ENCODE measurements at places on chromosomes 1 and 21.

DNA sequence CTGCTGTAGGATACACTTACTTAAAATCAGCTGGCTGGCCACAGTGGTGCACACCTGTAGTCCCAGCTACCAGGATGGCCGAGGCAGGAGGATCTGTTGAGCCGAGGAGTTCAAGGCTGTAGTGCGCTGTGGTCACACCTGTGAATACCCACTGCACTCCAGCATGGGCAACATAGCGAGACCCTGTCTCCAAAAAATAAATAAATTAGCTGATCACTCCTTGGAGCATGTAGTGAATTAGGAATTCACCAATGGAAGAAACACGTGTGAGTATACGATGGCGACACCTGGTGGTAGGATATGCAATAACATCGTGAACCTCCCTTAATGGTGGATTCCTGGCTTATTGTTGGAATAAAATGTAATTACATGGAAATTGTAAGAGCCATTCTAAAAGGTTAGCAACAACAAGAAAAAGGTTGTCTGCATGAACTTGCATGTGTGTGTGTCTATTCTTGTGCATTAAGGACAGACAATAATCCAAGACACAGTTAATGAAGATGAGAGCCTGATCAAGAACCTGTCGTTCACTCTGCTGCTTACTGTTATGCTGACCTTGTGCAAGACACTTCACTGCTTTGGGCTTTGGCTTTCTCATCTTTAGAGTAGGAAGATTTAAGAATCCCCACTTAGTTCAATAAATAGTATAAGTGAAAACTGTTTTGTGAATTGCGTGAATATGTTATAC, 38.6 kb upstream of the COX20 start:
- no peaks in the 10 kb centered on the region for H3K36me3 ChIP-seq
- H3K4me3 ChIP-seq, result no peak overlapping the region
- no peaks in the 10 kb centered on the region for H3K4me1 ChIP-seq
- no peak overlapping the region for H3K27ac ChIP-seq
- H3K27me3 ChIP-seq, result no peaks in the 10 kb centered on the region

- no peak for DNase-seq
- no peaks in the 10 kb centered on the region for H3K27me3 ChIP-seq
- H3K4me1 ChIP-seq, result no peaks in the 10 kb centered on the region
Observed at GRCh38 chr21:36806103-36806502, 107.2 kb downstream of the SIM2 start.

GRCh38 chr1:47915677-47916353, 81.4 kb downstream of the TRABD2B start:
- H3K27ac ChIP-seq, result no peak overlapping the region
- no peaks in the 10 kb centered on the region for H3K4me1 ChIP-seq
- H3K27me3 ChIP-seq, result no peaks in the 10 kb centered on the region
- DNase-seq, result no peak
- H3K36me3 ChIP-seq, result no peaks in the 10 kb centered on the region
- no peak overlapping the region for H3K4me3 ChIP-seq

GRCh38 chr1:155002464-155003226, at the start of gene ZBTB7B:
Gene ZBTB7B, plus strand, starts transcription at chr1:155002802. Its CDS starts 11,859 bp downstream, at chr1:155014661.
- no peaks in the 10 kb centered on the region for H3K36me3 ChIP-seq
- H3K4me1 ChIP-seq, result peaks cover 48% of the 10 kb centered on the region
- peak within 1 kb of the TSS; percentile 95 for H3K4me3 ChIP-seq
- peak within 1 kb of the TSS; percentile 88 for H3K27ac ChIP-seq
- H3K27me3 ChIP-seq, result no peaks in the 10 kb centered on the region

DNA sequence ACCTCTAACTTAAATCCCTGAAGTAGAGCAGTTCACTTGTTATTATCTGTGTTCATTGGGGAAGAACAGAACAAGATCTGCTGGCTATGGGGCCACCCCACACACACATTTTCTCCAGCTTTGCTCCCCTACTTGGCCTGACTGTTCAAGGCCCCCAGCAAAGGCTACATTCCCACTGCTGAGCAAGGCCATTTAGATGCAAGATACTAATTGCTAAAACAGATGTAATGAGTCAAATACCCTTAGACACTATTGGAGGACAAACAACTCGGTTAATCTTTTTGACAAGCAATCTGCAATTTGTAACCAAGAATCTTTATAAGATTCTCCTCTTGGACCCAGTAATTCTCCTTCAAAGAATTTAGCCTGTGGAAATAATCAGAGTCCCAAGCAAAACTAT, 67.7 kb downstream of the NAV1 start:
- H3K27me3 ChIP-seq, result no peaks in the 10 kb centered on the region
- DNase-seq, result no peak
- H3K4me1 ChIP-seq, result no peaks in the 10 kb centered on the region
- no peak overlapping the region for H3K27ac ChIP-seq
- H3K4me3 ChIP-seq, result no peak overlapping the region
- no peaks in the 10 kb centered on the region for H3K36me3 ChIP-seq

DNA sequence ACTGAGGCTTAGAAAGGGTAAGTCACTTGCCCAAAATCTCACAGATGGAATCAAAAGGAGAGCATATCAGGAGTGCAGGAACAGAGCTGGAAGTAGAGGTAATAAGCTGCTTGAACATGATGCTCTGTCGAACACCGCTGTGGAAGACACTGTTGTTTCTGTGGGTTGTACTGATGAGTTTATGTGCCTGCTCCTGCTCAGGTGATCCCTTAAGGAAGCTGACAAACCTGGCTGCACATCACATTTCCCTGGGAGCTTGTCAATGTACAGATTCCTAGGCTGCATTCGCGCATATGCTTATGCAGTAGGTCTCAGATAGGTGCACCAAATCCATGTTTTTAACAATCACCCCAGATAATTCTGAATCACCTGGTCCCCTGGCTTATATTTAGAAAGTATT, 79.7 kb downstream of the ZNF326 start:
- no peak overlapping the region for H3K27ac ChIP-seq
- no peak overlapping the region for H3K4me3 ChIP-seq
- no peak for DNase-seq
- no peaks in the 10 kb centered on the region for H3K27me3 ChIP-seq

GRCh38 chr1:18149027-18149641, 41.5 kb downstream of the IGSF21 start:
- no peak for DNase-seq
- H3K36me3 ChIP-seq, result no peaks in the 10 kb centered on the region
- no peak overlapping the region for H3K4me3 ChIP-seq
- H3K4me1 ChIP-seq, result no peaks in the 10 kb centered on the region

- H3K4me3 ChIP-seq, result no peak overlapping the region
- DNase-seq, result no peak
- H3K27ac ChIP-seq, result no peak overlapping the region
Observed at GRCh38 chr1:95127380-95127779, 10.2 kb downstream of the TLCD4 start.

DNA sequence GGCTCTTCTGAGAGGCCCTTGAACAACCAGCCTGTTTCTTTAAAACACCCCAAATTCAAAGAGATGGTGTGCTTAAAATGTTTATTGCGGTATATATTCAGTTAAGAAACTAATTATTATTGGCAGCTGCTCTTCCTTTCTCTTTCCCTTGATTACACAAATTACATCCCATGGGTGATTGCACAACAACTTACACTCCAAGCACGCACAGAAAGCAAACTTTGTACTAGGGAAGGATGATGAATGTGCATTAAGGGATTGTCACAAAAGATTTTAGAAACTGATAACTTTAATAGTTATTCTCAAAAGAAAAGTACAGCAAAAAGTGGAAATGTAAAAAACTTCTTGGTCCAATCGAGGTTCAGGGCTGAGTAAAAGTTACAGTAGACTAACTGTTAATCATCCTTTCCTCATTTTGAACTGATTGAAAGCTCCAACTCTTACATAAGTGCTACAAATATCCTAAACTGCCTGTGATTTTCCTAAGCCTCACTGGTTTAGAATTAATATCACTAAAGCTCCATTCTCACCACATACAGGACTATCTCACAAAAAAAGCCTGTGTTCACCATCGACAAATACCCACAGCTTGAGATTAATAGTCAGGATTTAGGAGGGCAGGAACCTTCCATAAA, 153.4 kb downstream of the TTLL7 start:
- no peaks in the 10 kb centered on the region for H3K36me3 ChIP-seq
- no peak overlapping the region for H3K4me3 ChIP-seq
- H3K27me3 ChIP-seq, result no peaks in the 10 kb centered on the region

Data from naive thymus-derived CD4-positive, alpha-beta T cell (primary cell).